Fibroblast of skin of right biceps (primary cell): ENCODE measurements at places on chromosomes 2 and 18.

DNA sequence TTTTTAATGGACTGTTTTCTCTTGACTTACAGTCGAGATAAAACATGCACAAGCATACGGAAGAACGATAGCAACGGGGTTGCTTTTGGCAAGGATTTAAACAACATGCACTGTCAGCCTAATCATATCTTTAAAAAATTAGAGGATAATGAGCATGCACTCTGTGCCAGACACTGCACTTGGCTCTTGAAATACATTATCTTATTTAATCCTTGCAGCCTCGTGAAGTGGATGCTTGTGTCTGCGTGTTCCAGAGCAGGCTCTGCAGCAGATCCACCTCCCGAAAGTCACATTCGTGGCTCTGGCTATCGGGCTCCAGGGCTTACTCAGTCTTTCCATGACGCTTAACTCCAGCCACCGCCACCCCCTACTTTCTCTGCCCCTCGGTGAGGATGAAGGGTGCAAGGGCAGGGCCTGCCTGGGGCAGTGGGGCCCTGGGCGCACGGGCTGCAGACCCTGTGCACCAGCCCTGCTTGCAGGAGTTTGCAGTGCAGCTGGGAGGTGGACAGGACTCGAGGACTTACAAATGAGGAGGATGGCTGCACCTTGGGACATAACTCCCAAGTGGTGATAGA lies 61.7 kb downstream of the ACKR3 start:
- DNase-seq: no peak

GRCh38 chr18:57088883-57089282 lies 58.0 kb upstream of the BOD1L2 start:
- no peak for DNase-seq

DNA sequence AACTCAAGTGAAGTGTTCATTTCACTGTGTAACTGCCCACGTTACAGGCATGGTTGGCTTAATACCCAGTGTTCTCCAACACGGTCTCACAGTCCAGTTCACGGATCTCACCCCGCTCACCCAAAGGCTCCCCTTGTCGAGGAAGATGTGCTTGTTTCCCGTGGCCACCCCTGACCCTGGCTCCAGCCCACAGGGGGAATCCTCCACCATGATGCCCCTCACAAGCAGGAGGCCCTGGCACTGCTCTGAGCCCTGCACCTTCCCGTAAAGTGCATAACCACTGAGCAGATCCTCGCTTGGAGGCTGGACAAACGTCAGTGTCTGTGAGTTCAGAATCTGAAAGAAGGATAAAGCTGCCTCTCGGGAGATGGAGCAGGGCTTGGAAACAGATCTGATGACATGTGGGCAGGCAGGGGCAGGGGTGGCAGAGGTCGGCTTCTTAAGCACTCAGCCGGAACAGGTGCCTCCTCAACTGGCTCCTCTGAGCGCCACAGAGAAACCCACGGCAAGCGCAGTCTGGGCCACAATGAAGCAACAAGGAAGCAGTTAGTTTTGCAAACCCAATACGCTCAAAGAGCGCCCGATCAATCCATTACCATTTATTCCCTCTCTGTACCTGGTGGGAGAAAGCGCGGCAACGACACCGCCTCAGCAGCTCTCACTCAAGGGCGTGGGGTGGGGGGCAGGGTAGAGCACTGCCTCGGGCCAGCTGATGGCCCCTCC lies 17.6 kb downstream of the HDAC4 start:
- DNase-seq: no peak

DNA sequence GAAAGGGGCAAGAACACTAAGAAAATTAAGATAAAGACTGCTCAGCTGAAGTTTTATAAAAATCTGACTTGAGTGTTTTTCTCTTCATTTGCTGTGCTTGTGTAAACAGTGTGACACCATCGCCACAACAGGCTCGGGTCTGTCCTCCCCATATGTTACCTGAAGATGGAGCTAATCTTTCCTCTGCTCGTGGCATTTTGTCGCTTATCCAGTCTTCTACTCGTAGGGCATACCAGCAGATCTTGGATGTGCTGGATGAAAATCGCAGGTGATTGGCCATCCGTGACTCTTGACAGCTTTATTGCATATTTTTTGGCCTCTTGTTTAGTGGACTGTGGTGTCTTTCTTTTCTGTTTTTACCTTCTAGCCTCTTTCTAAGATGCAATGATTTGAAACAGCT lies 22.1 kb downstream of the MFF start:
- DNase-seq: no peak

GRCh38 chr2:235215248-235215647 lies 263.4 kb downstream of the SH3BP4 start:
- no peak for DNase-seq

GRCh38 chr18:59907660-59908059 lies 7.9 kb downstream of the PMAIP1 start:
- no peak for DNase-seq
